Posterior vena cava (tissue), 2 donors: ENCODE measurements at places on chromosomes 2 and 18. TPM values are rescaled to one million over a fixed set of nuclear protein-coding genes. Genes with fewer than 3 reads are reported as not detected.

GRCh38 chr2:140604096-140604495 is 1526.7 kb downstream of the LRP1B start:
- DNase-seq: no peak

DNA sequence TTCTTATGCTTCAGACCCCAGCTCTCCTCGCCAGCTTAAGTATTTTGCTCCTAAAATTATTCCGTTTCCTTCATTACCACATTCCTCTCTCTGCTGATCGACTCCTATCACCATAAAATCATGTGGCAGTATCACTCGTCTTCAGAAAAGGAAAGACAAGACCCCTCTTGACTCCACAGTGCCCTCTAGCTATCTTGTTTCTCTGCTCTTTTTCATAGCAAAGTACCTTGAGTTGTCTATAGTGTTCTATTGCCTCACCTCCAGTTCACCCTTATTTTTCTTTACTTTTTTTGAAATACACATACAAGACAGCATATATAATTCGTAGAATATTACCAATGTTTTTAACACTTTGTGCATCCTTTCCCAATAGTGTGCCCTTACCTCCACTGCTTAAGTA is 273.2 kb upstream of the SIX3 start:
- DNase-seq: no peak

GRCh38 chr18:30457156-30457555 is 585.4 kb downstream of the DSC3 start:
- DNase-seq: no peak

GRCh38 chr2:70522627-70523026 is 31.0 kb downstream of the TGFA start:
- DNase-seq: no peak

DNA sequence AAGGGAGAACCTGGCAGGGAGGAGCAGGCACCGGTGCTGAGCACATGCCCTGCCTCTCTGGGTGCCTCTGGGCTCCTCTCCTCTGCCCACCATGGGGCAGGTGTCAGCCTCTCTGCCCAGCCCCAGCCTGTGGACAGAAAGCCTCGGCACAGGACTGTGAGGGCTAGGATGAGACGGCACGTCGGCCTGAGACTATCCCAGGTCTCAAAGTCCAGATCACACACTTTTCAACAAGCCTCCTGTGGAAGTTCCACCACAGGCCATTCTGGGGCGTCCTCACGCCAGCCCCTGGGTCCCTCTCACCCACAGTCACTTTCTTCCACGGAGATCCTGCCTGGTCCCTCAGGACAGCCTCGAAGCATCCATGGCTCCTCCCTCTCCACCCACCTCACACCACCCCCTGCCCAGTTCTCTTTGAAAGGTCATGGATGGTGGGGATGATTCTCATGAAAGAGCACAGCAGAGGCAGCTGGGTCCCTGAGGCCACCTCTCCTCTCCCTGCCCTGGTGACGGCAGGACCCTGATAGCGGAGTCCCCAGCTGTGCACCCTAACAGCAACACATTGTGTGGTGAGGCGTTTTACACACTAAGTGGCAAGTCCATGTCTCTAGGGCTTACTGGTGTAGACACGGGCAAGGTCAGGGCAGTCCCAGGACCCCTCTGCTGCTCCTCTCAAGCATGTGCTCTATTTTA is 569.4 kb upstream of the SALL3 start:
- no peak for DNase-seq

DNA sequence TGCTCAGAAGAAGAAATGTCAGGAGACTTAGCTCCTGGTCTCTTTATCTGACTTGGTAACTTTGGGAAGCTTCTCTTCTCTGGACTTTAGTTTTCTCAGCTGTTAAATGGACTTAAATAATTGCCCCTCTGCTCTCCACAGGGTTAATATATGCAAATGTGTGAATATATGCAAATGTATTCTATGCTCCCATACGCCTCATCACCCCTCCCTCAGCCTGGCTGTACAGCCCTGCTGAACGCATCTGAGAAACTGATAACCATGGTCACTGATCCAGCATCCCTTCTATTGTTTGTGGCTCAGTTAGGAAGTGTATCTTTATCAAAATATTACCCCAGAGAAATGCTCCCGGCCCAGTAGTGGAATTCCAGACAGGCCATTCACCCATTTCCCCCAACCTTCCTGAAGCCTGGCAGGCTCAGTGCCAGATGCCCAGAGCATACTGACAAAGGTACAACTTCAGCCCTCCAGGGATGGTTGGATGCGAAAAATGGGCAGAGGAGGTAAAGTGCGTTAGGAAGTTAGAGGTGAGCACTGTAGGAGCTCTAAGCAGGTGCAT is 103.4 kb downstream of the DYSF start:
- no peak for DNase-seq

DNA sequence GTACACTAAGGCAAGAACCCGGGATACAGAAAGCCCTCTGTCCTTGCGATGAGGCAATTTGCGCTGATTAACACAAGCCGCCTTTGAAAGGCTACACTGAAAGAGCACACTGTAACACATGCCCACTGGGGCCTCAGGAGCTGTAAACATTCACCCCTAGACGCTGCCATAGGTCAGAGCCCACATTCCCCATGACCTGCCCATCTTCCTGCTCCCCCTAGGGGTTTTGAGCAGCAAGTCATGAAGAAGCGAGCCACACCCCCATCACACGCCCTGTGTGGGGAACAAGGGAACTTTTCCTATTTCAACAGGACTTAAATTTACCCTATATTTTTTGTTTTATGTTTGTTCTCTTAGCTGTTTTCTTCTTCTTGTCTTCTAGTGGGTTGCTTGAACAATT is 47.8 kb upstream of the SLC4A10 start:
- no peak for DNase-seq

DNA sequence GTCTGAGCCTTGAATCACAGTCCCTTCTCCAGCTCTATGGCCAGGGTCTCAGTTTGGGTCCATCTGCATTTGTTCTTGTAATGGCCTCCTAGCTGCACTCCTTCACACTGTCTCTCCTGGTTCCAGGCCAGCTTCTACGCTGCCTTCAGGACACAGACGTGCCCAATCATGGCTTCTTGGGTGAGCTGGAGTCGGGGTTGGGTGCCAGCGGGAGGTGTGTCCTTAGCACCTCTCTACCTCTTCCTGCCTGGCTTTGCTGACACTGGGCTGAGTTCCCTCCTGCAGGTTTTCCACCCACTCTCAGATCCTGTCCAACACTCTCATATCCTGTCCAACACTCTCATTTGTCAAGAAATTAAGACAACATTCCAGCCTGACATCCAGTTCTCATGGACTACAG is 9.6 kb downstream of the TRPM8 start:
- no peak for DNase-seq

DNA sequence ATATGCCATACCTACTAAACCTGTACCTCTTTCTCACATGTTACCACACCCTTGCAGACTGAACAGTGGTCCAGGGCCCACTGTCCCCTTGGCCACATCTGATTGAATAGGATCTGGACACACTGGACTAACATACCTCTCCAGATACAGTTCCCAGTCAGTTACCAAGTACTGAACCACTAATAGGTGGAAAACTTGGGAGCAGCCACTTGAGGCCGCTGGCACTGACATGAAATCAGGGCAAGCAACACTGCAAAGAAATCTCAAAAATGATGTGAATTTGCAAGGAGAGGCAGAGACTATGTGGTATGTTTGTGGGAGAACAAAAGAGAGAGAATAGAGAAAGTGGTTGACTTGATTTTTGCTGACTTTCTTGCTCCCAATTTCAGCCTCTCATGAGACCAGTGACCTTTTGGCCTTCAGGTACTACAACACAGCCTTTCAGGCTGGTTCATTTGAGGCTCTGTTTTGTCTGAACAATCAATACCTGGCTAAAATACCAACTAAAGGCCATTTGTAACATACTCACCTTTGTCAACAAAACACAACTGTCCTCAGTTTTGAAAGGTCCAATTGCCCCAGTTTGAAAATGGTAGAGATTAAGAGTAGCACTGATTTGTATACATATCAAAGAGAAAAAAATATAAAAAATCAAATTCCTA is 7.8 kb downstream of the GRB14 start:
- no peak for DNase-seq

- no peak for DNase-seq
These were observed 50.7 kb downstream of the SLC14A2 start for GRCh38 chr18:45666006-45666405.

DNA sequence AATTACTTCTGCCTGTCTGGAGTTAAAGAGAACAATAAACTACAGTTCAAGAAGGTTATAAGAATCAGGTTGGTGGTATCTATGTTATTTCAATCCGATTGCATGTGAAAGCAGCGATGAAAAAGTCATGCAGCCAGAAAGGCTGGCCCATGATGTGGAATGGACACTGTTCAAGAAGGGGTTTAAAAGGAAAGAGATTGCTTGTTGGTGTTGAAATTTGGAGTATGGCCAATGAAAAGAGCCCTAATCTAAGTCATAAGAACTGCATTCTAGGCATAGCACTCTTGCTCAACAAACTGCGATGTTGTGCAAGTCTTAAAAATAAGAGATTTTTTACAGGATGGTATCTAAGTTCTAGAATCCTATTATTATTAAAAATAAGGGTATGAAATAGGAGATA is 61.3 kb downstream of the EFEMP1 start:
- no peak for DNase-seq

DNA sequence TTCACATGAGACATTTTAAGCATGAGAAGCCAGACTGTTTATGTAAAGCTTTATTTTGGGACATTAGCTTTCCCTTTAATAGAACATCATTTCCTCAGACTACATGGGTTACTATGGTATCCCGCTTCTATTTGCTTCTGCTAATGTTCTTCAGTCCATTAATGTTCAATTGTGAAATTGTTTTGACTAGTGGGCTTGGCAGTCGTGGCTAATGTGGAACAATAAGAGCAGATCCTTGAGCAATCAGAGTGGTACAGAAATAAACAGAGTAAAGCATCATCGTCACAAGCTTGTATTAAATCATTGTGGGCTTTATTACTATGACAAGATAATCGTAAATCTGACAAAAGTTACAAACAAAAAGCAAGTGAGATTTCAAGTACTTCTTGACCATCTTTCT is 60.2 kb downstream of the PDE1A start:
- DNase-seq: no peak

GRCh38 chr18:51953521-51953920 is 386.5 kb upstream of the DCC start:
- DNase-seq: no peak

DNA sequence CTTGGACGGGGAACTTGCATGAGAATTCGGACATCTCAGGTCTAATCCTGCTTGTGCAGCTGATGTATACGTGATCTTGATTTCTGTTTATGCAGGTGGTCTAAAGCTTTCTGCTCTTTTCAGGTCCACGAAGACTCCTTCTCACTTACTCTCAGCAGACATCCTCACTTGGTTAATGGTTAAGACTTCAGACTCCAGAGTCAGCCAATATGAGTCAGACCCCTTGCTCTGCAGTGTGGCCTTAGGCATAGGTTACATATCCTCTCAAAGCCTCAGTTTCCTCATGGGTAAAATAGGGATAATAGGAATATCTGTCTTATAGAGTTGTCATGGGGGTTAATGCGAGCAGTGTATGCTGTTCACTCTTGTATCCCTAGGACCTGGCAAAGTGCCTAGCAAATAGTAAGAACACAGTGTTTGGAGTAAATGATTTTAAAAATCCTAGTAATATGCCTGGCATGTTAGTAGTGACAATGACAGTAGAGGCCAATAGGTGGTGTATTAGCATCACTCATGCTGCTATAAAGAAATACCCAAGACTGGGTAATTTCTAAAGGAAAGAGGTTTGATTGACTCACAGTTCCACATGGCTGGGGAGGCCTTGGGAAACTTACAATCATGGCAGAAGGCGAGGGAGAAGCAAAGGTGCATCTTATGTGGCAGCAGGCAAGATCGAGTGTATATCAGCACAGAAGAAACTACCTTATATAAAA is 42.3 kb downstream of the XRCC5 start:
- DNase-seq: no peak

DNA sequence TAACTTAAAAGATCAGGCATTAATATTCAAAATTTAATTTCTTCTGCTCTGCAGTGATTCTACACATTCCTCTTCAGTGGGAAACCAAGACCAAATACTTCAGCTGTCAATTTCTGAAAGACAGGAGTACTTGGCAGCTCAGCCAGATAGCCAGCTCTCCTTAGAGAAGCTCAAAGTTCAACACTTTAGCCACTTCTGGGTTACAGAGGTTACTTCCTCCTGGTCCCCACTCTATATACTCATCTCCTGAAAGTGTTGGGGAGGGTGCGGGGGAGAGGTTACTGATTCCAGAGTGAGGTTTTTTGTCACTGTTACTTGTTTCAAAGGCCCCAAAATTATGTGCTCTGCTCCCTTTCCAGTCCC is 4.1 kb downstream of the CYTIP start:
- DNase-seq: no peak

Gene HRH4
- not detected for total RNA-seq

Gene ADGRF3
- not detected for total RNA-seq

Gene ZNF385B
- total RNA-seq: 2.0 TPM

Gene NT5DC4
- total RNA-seq: not detected
